IgD-negative memory B cell (primary cell): ENCODE measurements at places on chromosomes 3 and 15. TPM values are rescaled to one million over a fixed set of nuclear protein-coding genes. Genes with fewer than 3 reads are reported as not detected.

Gene C2CD4A
- polyA plus RNA-seq: not detected

Gene DISP2
- 0.19 TPM for polyA plus RNA-seq

Gene SGO1
- polyA plus RNA-seq: 8.3 TPM

Gene AGBL1
- not detected for polyA plus RNA-seq

Gene CHRNA7
- not detected for polyA plus RNA-seq

Gene DNAJC13
- polyA plus RNA-seq: 9.9 TPM

Gene PIGBOS1
- polyA plus RNA-seq: 36.0 TPM

Gene GPR171
- polyA plus RNA-seq: 1.1 TPM

Gene TBC1D23
- polyA plus RNA-seq: 17.2 TPM

Gene NEO1
- 1.6 TPM for polyA plus RNA-seq

Gene COLQ
- not detected for polyA plus RNA-seq

Gene ARL14
- polyA plus RNA-seq: 1.4 TPM

Gene PP2D1
- 0.64 TPM for polyA plus RNA-seq

Gene FES
- 7.7 TPM for polyA plus RNA-seq

Gene GOLGA8Q
- 0.23 TPM for polyA plus RNA-seq

Gene ZNF860
- polyA plus RNA-seq: 27.7 TPM

Gene LNP1
- polyA plus RNA-seq: 0.88 TPM

Gene RASGRF1
- 2.4 TPM for polyA plus RNA-seq

Gene LEKR1
- 0.93 TPM for polyA plus RNA-seq

Gene VGLL3
- polyA plus RNA-seq: not detected

Gene CCR9
- 6.3 TPM for polyA plus RNA-seq

Gene ADGRG7
- not detected for polyA plus RNA-seq

Gene RMDN3
- polyA plus RNA-seq: 18.3 TPM

Gene CKMT1A
- polyA plus RNA-seq: not detected

Gene SAMMSON
- polyA plus RNA-seq: not detected

Gene A4GNT
- not detected for polyA plus RNA-seq

Gene KCNMB2
- not detected for polyA plus RNA-seq

Gene VIPR1
- polyA plus RNA-seq: 3.1 TPM

Gene MESP2
- polyA plus RNA-seq: not detected

Gene SAXO2
- polyA plus RNA-seq: 4.2 TPM

Gene ADAMTS17
- polyA plus RNA-seq: not detected

Gene STARD9
- polyA plus RNA-seq: 0.60 TPM

Gene CELF6
- polyA plus RNA-seq: 0.19 TPM

Gene SLC24A5
- not detected for polyA plus RNA-seq

Gene SELENOS
- 55.2 TPM for polyA plus RNA-seq

Gene C3orf22
- polyA plus RNA-seq: not detected

Gene XCR1
- polyA plus RNA-seq: not detected

Gene MCF2L2
- polyA plus RNA-seq: 0.15 TPM

Gene SLC6A1
- not detected for polyA plus RNA-seq
